Renal pelvis (tissue), 12 donors: ENCODE measurements at places on chromosomes 2 and 18.

DNA sequence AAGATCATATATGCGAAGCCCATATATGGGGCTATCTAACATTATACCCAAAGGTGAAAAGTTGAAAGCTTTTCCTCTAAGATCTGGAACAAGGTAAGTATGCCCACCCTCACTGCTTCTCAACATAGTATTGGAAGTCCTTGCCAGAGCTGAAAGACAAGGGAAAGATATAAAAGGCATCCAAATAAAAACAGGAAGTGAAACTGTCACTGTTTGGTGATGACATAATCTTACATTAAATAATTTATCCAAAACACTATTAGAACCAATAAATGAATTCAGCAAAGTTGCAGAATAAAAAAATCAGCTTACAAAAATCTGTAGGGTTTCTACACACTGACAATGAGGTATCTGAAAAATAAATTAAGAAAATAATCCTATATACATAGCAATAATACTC lies 205.8 kb downstream of the INSIG2 start:
- no peak for DNase-seq

DNA sequence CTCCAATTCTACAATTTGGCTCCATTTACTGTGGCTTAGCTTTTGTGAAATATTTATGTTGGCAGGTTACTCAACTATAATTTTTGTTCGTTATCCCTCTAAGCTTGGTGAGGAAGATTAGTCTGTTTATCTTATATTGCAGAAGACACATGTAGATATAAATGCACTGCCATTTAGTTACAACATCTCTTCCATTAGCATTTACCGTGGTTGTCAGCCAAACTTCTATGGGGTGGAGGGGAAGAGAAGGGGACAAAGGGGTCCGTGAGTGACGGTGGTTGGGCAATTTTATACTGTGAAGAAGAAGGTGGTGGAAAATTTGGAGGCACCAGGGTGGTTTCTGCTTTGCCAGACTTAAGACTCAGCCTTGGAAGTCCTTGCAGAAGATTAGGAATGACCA lies 117.6 kb upstream of the CXCR4 start:
- no peak for DNase-seq

DNA sequence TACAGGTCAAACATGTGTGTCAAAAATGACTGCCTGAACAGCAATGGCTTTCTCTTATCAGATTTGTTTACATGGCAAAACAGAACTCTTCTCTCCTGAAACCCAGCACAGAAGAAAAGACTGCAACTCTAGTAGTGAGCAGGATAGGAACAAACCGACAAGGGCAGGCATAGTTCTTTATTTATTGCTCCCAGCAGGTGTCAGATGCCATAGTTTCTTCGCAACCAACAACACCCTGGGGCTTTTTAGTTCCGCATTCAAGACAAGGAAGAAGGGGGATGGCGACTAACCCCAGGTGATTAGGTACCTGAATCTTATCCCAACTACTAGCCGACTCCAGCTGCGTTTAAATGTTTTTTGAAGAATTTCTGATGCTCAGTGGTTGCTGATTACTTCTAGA lies 367.5 kb upstream of the FIGN start:
- no peak for DNase-seq

GRCh38 chr2:48566592-48567310 lies 36.8 kb downstream of the STON1 start:
- no peak for DNase-seq

GRCh38 chr2:237234268-237234667 lies 148.6 kb downstream of the COPS8 start:
- no peak for DNase-seq

DNA sequence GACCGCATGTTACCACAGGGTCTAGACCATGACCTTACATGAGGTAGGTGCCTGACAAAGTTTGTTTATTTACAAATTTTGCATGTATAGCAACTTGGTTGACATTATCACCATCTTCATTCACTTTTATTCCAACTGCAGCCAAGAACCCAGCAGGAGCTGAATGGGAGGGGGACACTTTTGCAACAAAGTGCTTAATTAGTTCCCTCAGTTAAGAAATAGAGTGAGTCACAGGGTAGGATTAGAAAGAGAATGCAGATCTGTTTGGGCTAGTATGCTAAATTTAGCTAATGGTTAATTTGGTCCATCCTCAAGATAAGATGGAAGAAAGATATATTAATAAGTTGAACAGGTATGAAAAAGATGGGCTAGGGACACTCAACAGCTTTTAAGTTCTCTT lies 678.9 kb downstream of the ARHGAP15 start:
- DNase-seq, result no peak

GRCh38 chr2:174569678-174570077 lies 27.9 kb downstream of the WIPF1 start:
- DNase-seq, result no peak

DNA sequence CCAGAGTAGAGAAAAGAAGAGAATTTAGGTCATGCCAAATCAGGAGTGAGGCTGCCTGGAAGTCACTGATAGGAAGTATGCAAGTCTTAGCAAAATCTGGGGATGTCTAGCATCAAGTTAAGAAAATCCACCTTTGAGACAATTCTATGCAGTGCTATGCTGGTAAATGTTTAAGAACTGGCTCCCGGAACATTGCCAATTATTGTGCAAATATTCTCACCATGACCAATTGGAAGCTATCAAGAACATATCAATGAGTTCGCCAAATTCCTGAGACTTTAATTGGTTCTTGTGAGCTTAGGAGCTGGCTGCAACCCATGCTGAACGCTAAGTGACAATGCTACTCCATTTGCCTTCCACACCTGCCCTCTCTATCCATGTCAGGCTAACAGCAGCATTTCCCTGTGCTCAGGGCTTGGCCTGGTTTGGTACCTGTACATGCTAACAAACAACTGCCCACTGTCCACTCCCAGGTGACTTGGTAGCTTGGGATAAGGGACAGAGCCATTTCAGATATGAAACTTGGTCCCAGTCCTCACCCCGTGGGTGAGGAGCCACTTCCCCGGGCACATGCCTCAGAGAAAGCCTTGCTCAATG lies 172.9 kb upstream of the KLHL29 start:
- no peak for DNase-seq

- DNase-seq, result no peak
Measured at GRCh38 chr18:76431437-76432273, 63.4 kb downstream of the ZNF516 start.

DNA sequence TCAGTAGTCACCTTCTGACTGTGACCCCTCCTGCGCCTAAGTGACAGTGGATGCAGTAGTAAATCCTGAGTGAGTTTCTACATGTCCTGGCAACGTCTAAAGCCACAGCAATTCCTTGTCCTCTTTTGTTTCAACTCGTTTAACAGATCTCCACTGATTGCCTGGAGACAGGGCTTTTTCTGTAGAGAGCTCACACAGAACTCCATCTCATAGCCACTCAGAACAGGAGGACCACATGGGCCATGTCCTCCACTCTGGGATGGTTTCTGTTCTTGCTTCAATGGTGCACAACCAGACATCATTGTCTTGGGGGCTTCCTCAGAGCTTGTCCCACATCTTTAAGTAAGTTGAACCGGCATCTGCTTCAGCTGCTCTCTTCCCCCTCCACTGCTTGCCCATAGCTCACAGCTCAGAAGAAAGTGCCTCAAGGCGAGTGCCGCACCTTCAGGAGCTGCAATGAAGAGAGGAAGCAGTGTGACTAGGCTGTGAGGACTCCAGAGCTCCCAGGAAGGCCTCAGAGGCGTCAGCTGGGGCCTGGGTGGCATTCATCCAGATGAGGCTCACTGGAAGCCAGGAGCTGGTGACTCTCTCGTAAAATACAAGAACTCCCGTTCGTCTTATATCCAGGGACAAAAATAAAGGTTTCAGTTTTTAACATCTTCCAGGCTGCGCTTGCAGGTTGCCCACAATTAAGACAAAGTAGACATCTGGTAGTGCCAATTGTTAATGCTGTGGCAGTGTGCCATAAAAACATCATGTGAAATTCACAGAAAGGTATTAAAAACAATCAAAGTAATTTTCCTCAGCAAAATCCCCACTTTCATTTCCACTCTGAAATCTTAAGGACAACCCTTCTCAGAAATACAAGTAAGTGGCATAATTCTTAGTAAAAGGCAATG lies 37.3 kb downstream of the ST3GAL5 start:
- DNase-seq, result no peak

GRCh38 chr2:71796174-71796593 lies 342.8 kb downstream of the DYSF start:
- DNase-seq, result no peak

- DNase-seq, result no peak
Measured at GRCh38 chr18:14093307-14093915, 38.8 kb downstream of the ZNF519 start.

DNA sequence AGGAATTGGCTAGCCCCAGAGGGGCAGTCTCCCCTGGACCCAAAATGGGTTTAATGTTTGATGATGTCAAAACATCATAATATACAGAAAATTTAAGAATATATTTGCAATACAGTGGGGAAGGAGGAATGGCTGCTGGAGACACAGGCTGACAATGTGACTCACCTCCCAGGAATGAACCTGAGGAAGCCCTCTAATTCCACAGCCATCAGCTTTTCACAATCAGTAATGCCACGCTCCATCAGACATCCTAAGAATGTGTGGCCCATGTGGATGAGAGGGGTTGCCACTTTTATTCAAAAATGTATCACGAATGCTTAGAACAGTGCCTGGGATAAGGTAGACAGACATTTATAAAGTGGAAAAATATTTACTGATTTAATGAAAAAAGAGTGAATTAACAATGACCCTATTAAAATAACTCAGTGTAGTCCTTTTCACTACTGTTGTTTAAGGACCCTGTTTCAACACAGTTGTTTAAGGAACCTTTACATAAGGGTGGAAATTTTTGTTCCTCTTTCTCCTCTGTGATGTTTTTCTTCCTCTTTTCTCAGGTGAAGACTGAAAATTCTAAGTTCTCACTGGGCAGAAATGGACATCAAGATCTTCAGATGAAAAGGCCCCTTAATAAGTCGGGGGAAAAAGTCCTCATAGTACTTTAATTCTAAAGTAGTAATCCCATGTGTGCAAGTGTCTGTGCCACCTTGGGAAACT lies 17.5 kb upstream of the TMEM163 start:
- no peak for DNase-seq
